ENCODE measurements at places on chromosomes 12 and 14.

GRCh38 chr12:44521702-44522101 lies 354.4 kb downstream of the NELL2 start:
- DNase-seq = no peak

- DNase-seq = no peak
Observed at GRCh38 chr12:22798116-22798515, 173.1 kb downstream of the ETNK1 start.

DNA sequence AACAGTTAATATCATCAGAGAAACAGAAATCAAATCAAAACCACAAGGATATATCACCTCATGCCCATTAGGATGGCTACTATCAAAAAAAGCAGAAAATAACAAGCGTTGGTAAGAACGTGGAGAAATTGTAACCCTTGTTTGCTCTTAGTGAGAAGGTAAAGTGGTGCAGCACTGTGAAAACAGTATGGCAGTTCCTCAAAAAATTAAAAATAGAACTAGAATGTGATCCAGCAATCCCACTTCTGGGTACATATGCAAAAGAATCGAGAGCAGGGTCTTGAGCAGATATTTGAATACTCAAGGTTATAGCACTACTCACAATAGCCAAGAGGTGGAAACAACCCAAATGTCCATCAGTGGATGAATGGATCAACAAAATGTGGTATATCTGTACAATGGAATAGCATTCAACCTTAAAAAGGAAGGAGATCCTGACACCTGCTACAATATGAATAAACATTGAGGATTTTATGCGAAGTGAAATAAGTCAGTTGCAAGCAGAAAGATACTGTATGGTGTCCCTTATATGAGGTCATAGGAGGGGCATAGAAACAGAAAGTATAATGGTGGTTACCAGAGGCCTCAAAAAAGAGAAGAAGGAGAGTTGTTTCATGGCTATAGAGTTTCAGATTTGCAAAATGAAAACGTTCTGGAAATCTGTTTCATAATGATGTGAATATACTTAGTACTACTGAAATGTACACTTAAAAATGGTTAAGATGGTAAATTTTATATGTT lies 131.0 kb upstream of the EEA1 start:
- no peak for DNase-seq

- no peak for DNase-seq
Observed at GRCh38 chr12:132685400-132685799, 1.7 kb downstream of the POLE start.

DNA sequence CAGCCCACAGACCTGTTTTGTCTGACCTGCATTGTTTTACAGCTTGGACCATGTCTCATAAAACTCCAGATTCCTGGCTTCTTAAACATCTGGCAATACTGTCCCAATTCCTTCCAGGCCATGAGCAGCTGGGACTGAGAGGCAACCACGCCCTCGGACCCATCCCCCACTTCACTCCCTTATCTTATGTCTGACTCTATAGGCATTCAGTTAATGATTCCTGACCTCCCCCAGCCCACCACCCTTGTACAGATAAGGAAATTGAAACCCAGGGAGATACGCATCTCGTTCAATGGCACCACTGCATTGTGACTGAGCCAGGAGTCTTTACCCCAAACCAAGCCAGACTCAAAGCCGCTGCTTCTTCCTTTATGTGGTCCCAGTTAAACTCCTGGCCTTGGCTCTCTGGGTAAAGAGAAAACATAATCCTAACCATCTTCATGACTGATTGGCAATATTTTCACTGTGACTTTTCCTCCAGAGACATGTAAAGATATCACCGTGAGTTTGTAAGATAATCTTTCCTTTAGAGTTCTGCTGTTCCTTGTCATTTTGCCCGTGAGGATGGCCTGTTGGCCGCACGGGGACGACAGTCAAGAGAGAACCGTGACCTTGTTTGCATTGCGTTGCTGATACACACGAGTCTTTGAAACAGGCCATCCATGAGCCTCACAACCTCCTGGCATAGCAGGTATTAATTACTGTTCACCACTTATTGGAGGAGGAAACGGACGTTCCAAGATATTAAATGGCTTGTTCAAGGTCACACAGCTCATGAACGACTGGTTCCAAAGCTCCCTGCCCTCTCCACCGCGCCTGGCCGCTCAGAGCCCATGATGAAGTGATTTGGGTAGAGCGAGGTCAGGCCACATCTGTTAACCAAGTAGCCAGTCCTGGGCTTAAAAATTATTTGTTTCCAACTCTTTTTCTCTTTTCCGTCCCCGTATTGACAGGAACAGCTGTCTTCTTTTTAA lies 39.4 kb downstream of the MAP1LC3B2 start:
- no peak for DNase-seq

- no peak for DNase-seq
Observed at GRCh38 chr14:100012478-100013327, 52.5 kb upstream of the EVL start.

GRCh38 chr12:123150275-123150743 lies 581 bp downstream of the PITPNM2 start:
- peak; percentile 20 for DNase-seq

GRCh38 chr14:70696026-70696425 lies 54.3 kb downstream of the TTC9 start:
- DNase-seq = no peak

GRCh38 chr12:26791301-26791791 lies 41.6 kb downstream of the ITPR2 start:
- peak; percentile 16 for DNase-seq

GRCh38 chr14:102452302-102452701 lies 57.3 kb downstream of the ANKRD9 start:
- DNase-seq = no peak

GRCh38 chr12:75641031-75641780 lies 129.8 kb upstream of the KRR1 start:
- DNase-seq = peak; percentile 25

GRCh38 chr12:131929581-131930456 lies 743 bp downstream of the PUS1 start:
- peak; percentile 33 for DNase-seq

DNA sequence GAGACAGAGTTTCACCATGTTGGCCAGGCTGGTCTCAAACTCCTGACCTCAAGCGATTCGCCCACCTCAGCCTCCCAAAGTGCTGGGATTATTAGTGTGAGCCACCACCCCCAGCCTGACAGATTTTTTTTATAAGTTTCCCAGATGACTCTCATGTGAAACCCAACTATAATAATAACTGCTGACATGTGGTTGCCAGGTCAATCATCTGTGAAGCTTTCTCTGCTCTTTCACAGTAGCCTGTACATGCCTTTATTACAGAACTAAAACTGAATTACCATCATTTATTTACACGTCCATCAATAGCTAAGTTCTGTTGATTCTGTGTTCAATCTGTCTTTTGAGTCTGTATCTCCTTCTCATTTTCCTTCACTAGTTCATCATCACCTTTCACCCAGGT lies 218.5 kb downstream of the RPS29 start:
- no peak for DNase-seq

GRCh38 chr14:21454843-21455544 lies 929 bp downstream of the CHD8 start:
- DNase-seq = peak; percentile 58

- no peak for DNase-seq
Observed at GRCh38 chr12:89376202-89376529, 23.9 kb upstream of the DUSP6 start.

DNA sequence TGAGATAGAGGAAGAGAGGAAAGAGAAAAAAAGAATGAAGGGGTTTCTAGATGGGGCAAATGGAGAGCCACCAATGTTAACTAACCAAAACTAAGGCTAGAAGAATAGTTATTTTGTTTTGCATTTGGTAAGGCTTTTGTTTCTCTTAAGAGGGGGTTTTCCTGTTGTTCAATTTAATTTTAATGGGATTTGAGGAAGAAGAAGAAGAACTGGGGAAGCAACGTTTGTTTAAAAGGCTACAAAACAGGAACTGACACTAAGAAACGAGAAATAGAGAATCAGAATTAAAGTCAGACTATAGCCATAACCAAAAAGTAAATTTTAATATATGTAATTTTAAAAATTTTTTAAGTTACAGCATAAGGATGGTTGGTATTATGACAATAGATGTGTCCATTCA lies 13.7 kb downstream of the TXNDC16 start:
- no peak for DNase-seq

DNA sequence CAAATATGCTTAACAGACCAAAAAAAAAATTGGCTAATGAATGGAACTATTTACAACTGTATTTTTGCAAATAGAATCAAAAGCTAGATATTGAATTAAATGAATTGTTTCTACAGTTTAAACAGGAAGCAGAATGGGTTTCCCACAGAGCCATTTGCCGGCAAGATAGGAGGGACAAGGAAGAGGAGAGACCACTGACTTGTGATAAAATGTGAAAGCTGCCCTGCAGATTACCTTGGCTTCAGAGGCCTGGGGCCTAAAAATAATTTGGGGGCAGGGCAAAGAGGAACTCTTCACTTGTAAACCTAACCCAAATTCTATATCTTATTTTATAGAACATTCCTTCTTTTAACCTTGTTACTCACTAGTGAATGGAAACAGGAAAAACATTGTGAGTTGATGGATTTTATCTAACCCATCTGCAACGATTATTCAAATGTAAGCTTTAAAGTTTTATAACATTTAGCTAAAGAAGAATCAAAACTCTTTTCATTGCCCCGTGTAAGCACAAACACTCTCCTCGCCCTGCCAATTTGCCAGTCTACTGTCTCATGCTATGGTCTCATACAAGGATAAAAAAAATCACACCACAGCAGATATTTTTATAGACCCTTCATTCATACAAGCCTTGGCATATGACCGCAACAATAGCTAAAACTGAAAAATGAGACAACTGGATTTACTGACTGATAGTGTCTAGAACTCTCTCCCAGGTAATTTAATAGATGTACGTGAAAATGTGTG lies 49.5 kb upstream of the MDM1 start:
- DNase-seq = no peak

- no peak for DNase-seq
Observed at GRCh38 chr12:6274231-6275221, 36.0 kb upstream of the PLEKHG6 start.

GRCh38 chr12:52074971-52075724 lies 4.4 kb upstream of the SMIM41 start:
- no peak for DNase-seq

- DNase-seq = no peak
Observed at GRCh38 chr14:76375947-76376404, at the start of gene ESRRB. Gene ESRRB (plus strand): TSS chr14:76376137. CDS start chr14:76376402, 265 bp downstream.

DNA sequence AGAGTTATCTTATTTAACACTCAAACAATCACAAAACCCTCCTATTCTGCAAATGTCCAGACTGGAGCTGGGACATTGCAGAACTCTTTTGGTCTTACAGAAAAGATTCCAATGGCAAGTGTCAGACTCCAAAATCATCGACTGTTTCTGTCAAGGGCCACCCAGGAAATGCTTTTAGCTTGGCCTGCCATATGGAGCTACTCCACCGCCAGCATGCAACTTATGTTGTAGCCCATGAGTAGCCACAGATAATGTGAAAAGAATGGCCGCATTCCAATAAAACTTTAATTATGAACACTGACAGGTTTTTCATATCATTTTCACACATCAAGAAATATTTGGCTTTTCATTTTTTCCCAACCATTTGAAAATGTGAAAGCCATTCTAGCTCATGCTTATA lies 57.5 kb downstream of the SYNE3 start:
- no peak for DNase-seq

DNA sequence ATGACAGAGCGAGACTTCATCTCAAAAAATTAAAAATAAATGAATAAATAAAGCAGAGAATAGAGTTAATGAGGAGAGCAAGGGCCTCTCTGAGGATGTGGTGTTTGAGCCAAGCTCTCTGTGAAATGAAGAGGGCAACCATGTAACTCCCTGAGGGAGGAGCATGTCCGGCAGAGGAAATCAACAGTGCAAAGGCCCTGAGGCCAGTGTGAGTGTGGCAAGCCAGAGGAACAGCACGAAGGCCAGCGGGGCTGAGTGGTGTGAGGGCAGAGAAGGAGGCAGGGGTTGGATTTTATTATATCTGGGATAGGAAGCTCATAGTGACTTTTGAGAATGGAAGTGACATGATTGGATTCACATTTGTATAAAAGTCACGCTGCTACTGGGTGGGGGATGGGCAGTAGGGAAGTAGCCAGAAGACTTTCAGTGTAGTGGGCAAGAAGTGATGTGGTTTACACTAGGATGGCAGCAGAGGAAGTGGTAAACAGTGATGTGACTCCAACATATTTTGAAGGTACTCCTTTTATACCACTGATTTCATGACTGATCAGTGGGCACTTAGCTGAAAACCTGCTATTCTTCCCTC lies 10.3 kb upstream of the LRP1-AS start:
- DNase-seq = peak; percentile 13

DNA sequence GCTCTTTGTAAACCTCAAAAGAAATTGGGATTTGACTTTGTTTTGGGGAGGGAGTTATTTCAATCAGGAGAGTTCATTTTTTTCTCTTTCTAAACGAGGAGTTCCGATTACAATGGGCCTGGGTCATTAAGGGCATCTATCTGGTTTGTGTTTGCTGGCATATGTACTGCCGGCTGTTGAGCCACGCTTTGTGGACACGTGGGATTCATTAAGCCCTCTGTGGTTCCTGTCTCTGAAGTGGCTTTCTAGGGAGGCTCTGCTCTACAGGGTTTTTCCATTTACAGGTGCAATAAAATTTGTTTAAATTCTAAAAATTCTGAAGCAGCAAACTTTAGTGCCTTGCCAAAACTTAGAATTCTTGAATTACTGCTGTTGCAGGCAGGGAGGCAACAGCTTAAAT lies 57.9 kb downstream of the GNS start:
- DNase-seq = no peak

GRCh38 chr12:2891240-2892053 lies 756 bp downstream of the TULP3 start:
- no peak for DNase-seq

GRCh38 chr12:45336331-45336730 lies 120.4 kb downstream of the ANO6 start:
- no peak for DNase-seq

GRCh38 chr14:27528328-27528727 lies 930.5 kb upstream of the NOVA1 start:
- no peak for DNase-seq

DNA sequence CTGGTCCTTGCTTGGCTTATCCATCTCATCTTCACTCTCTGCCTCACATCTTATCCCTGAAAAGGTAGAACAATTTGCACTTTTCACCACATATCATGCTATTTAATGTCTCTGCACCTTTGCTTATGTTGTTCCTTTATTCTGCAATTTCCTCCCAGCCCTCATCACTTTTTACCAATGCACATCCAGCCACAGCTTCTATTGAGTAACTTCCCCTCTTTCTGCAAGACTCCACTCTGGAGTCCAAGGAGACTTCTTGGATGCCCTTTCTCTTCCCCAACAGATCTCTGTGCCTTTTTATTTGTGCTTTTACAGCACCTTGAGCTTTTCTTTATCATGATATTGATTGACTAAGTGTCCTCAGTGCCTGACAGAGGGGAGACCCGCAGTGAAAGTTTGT lies 797.1 kb downstream of the VRK1 start:
- no peak for DNase-seq

DNA sequence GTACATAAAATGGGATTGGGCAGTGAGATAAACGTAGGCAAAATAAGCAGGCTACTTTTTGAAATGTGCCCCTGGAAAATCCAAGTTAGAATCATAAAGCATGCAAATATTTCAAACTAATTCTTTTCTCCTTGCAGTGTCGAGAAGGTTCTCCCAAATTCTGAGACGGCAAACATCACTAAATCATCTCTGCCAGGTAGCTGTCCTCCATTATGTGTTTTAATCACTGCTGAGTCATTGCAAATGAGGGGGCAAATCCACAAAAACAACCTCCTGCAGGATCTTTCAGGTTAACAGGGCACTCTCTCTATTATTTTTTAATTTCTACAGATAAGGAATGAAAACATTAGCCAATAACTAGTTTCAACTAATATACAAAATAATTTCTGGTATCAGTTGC lies 63.2 kb upstream of the RIC8B start:
- no peak for DNase-seq

All from CD4-positive, alpha-beta T cell treated with Interleukin-17A for 1 hour (primary cell).